ENCODE measurements at places on chromosomes 16 and 17.
A peak's percentile ranks its signal among the peaks of the same experiment; 100 is the strongest.

DNA sequence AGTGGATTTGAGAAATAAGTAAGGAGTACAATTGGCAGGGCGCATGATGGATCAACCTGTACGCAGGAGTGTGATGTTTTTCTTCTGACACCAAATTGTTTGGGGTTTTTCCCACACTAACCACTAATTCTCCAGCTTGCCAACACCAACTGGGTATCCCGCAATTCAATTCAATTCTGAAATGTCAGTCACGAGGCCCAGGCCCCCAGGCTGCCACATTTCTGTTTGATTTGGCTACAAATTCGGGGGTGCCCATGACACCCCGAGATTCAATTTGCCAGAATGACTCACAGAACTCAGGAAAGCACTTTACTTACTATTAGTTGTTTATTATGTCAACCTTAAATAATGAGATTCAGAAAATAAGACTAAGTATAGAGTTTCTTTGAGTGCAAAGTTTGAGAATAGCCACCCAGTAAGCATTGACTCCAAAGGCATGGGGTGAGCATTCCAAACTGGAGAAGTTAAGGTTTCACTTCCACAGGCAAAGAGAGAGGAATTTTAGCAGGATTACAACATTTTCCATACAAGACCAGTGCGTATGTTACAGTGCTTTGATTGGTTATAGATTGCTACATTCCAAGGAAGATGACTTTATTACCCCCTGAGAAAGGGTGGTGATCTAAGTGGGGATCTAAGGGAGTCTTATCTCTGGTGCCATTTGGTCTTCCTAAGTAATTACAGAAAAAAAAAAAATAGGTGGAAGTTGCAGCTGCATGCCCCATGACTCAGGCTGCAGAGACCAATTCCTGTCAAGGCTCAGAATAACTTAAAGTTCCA, 11.5 kb downstream of the SLC46A1 start:
- no peak for DNase-seq

DNA sequence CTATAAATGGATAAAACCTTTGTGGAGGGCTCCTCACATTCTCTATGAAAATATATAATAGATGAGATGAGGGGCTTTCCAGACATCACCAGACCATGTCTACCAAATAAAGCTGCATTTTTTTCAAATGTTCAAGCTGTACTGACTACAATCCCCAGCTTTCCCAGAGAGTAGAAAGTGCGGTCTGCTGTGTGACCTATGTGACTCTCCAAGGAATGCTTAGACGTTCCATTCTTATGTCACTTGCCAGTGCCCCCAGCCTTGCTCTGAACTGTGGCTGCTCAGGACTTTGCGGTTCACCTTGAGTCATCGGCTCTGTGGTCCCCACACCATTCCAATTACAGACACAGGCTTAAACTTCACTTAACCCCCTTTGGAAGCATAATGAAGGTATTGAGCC, 47.8 kb upstream of the SCNN1B start:
- no peak for DNase-seq

DNA sequence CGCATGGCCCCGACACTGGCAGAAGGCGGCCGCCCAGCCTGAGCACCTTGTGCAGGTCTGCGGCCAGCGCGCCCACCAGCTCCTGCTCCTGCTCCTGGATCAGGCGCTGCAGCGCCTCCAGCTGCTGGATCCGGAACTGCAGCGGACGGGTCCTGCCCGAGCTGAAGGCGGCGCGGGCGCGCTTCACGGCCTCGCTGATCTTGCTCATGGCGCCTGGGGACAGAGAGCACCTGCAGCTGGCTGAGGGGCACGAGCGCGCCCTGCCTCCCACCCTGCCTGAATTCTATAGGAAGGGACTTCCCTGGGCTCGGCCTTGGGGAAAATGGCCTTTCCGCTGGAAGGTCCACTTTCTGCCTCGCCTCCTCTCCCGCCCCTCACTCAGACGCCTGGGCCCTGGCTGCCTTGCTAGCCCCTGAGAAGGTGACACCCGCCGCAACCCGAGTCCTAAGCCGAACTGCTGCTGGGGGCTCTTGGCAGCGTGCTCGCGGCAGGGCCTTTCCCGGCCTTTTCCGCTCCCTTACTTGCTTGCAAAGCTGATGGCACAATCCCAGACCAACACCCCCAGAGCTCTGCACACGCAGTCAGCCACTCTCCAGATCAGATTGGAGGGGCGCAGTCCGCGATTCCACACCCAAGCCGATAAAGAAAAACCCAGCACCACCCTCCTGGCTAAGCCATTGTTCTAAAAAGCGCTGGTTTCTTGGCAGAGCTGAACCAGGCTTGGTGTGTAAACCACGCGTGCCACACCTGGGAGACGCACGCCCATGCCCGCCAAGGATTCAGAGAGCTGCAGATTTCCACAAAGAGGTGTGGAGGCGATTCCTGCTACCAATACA, 3.0 kb downstream of the ALDH3A1 start:
- DNase-seq, result peak; percentile 83

DNA sequence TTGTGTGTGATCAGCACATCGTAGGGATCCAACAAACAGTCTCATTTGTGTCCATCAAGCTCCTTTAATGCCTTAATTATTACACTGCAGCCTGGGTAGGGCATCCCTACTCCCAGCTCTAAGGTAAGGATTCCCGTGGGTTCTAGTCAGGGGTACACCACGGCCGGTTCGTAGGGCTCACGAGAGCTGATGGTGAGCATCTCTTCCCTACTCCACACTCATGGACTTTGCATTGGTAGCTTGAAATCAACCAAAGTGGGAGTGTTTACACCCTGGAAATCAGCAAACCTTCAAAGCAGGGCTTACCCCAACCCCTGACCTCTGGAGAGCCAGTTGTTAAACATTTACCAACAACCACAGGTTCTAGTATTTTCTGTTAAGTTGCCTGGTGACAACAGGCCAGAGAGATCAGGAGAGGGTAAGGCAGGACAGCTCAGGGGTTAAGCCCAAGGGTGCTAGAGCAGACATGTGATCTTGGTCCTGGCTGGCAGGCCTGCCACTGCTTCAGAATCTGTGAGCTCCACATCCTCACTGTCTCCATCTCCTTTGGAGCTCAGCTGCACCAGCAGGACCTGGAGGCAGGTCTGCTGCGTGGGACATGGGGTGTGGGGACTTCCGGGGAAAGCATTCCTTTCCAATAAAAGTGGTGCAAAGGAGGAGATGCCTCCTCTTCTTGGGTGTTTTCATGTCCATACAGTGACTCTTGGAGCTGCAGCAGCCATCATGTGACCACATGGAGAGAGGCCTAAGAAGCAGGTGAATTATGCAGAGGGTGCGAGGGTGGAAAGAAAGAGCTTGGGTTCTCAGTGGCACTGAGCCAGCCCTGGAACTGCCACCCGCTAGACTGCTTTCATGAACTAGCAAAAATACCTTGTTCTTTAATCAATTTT, 36.1 kb upstream of the ZCCHC14 start:
- no peak for DNase-seq

GRCh38 chr16:75526032-75526790, 9.7 kb downstream of the CHST5 start:
- no peak for DNase-seq

GRCh38 chr17:78736526-78737079, 45.5 kb downstream of the CYTH1 start:
- DNase-seq, result no peak

- peak; percentile 32 for DNase-seq
Observed at GRCh38 chr17:17079761-17080160, 37.5 kb downstream of the MPRIP start.

DNA sequence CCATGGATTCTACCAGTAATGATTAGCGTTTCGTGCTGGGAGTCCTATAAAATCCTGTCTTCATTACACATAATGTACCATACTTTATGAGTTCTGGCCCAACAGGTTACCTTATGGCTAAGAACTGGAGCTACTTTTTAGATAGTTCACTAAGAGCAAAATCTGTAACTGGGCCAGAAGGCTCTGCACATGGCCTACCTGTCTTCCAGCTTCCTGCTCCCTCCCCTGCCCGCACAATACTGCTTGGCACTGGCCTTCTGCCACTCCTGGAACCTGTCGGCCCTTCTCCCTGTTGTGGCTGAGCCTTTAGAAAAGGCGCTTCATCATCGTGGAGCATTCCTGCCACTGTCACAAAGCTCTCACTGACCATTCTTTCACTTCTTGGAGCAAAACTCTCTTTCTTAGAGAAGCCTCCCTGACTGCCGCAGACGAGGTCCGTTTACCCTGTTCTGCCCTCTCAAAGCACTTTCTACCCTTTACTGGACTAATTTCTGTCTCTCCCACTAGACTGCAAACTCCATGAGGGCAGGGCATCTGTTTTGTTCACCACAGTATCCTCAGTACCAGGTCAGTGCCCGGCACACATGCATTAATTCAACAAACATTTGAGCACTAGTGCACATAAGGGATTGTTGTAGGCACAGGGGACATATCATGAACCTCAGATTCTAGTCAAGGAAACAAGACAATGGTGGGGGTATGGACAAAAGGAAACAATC, 116.5 kb downstream of the PARN start:
- no peak for DNase-seq

- DNase-seq, result no peak
Observed at GRCh38 chr16:69311533-69312387, 610 bp downstream of the VPS4A start.

DNA sequence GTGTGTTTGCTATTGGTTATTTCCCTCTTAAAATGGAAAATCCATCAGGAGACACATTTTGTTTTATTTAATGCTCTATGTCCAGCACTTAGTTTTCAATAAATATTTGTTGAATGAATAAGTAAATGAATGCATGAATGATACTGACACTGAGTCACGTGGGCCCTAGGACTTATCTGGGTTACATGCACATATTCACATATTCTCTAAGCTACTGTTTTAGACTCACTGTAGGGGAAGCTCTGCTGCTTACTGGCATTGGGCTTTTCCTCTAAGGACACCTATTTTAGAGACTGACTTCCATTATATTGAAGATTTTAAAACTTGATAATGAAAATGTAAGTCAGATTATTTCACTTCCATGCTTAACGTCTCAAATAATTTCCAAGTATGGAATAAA, 327.2 kb downstream of the UTP18 start:
- DNase-seq, result no peak

GRCh38 chr17:55391244-55391757, 30.3 kb downstream of the MMD start:
- peak; percentile 49 for DNase-seq

GRCh38 chr17:44004077-44004760, at the start of gene NAGS:
NAGS (plus strand) TSS chr17:44004622; CDS start chr17:44004664, 42 bp downstream.
- no peak for DNase-seq

- DNase-seq, result no peak
Observed at GRCh38 chr17:29591146-29591736, 1.7 kb upstream of the ANKRD13B start.

DNA sequence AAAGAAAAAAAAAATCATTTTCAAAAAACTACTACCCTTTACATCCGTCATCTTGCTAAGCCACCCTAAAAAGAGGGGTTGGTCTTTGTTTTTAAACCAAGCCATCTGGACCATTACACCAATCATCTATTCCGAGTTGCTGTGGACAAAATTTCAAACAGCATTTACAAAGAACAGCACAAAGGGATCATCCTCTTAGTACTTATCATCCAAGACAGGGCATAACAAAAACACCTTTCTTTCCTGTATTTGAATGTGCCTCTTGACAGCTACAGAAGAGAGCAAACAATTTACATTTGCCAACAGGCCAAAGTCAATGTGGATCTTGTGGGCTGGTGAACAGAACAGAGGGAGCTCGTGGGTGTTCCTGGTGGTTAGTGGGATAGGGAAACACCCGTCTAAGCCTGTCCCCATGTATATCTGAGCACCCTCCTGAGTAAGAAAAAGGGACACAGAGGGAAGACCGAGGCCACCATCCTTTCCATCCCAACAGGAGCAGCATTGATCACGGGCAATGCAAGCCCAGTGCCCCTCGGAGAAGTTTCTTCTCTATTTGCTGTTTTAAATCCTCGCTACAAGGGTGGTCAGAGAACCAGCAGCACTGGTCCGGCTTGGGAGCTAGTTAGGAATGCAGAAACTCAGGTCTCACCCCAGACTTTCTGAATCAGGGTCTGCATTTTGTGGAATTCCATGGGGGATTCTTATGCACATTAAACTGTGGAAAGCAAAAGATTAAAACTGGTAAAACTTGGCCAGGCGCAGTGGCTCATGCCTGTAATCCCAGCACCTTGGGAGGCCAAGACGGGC, 1.9 kb downstream of the SLC39A11 start:
- no peak for DNase-seq

- DNase-seq, result no peak
Observed at GRCh38 chr17:39014044-39014794, 47.0 kb upstream of the FBXO47 start.

DNA sequence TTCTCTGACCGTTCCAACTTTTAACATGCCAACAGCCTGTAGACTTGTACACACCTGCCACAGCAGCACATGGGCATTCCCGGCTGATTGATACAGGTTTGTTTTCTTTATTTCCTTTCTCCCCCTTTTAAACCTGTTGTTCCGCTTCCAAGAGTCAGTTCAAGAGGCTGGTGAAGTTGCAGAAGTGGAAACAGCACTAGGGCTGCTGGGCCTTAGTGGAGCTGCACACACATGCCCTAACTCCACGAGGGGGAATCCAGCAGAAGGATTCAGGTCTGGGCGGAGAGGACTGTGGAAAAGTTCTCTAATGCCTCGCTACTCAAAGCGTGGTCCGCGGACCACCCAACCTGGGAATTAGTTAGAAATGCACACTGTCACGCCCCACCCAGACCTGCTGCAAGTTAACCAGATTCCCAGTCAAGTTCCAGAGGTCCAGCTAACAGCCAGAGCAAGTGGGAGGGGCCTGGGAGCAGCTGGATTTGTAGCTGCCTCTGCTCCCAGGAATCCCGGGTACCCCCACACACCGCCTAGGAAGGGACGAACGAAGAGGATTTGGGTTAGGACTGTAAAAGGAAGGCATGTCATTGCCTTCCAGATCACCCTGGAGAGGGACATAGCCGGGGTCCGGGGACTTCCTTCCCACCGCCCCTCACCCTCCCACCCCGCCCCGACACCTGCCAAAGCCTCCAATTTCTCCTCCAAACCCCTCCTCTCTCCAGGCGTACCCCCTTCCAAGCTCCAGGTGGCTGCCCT, 542 bp downstream of the SLC39A11 start:
- DNase-seq, result no peak

DNA sequence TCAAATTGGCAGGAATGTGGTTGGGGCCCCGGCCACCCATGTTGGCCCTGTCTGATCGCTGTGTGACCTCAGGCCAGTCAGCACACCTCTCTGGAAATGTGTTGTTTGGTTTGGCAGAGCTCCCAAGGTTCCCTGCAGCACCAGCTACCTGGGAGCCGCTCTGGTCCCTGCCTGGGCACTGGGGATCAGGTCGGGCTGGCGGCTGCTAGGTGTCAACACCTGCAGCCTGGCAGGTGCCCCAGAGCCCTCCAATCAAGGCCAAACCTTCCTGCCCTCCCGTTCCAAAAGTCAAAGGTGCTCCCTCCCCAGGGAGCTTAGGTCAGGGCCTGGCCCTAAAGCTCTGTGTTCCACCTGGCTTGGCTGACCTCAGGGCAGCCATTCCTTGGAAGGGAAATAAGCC, 55.9 kb downstream of the ZDHHC7 start:
- DNase-seq, result no peak

DNA sequence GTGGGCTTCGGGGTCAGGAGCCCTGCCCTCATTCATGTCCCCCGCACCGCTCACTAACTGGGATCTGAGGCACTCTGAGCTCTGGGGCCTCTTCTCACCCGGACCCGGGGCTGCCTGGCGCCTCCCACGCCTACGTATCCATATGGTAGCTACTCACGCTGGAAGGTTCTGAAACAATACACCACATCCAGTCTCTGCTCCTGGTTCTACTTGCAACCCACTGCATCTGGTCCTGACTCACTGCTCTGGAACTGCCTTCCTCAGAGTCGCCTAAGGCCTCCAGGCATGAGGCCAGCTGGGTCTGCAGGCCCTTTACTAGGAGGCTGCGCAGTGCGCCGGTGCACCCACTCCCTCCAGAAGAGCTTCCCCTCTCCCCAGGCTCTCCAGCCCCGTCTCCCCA, 18.1 kb downstream of the USP36 start:
- no peak for DNase-seq
